MCF 10A (cell line): ENCODE measurements at places on chromosomes 11 and 22.

DNA sequence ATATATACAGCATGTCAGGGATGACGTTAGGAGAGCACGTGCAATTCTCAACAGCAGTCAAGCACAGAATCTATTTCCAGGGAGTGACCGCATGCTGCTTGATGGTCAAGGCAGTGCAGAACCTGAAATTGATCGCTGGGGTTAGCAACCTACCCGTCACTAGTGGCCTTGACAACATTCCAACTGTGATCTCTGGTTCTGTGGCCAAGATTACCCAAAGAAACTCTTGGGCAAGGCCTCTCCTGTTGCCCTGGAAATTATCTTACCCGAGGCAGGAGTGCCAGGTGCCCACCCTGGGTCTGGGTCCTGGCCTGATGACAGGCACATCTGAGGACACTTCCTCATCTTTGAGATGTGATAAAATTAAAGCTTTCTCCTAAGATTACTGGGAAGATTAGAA lies 2.2 kb downstream of the TM7SF2 start:
- DNase-seq: no peak

GRCh38 chr11:106990331-106990730 lies 27.9 kb downstream of the GUCY1A2 start:
- DNase-seq: no peak

DNA sequence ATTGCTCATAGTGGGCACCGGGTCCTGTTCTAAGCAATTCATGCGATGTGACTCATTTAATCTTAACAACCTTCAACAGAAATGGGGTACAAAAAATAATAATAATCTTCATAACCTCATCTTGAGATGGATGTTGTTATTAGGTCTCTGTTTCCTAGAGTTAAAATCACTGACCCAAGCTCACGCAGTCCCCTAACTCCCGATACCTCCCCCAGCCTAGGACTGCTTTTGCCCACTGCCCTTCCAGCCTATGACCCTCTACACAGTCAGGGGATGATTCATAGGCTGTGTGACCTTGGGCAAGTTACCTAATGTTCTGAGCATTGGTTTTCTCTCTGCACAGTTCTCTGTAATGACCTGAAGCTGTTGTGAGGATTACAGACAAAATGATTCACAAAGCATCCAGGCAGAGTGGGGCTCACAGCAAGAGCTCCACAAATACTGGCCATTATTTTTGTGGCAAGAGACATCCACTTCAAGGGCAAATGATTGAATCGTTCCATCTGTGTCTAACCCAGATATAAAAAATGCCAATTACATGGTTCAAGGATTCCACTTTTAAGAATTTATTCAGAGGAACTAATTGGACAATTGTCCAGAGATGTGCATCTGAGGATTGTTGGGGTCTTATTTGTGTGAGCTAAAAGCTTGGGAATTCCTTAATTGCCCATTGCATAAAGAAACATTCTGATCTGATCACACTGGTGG lies 20.0 kb downstream of the MTFP1 start:
- no peak for DNase-seq

DNA sequence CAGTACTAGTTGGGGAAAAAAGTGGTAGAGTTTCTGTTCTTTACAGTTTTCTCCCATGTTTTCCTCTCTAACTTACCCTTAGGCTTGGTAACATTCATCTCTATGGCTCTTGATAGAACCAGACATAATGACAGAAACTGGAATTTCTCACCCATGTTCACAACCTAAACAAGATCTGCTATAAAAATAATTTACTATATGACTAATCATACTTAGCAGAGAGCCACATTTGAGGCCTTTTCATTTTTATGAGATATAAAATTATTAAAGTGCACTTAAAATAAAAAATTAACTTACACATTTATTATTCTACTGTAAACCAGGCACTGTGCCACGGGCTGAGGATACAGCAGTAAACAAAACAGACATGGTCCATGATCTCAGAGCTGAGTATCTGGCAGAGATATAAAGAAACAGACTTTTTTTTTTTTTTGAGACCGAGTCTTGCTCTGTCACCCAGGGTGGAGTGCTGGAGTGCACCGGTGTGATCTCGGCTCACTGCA lies 98.1 kb downstream of the GAB2 start:
- no peak for DNase-seq

- no peak for DNase-seq
Measured at GRCh38 chr11:16542353-16542752, 186.0 kb upstream of the SOX6 start.

- no peak for DNase-seq
Measured at GRCh38 chr11:1739576-1739975, 10.8 kb downstream of the IFITM10 start.

GRCh38 chr11:70688142-70688541 lies 289.8 kb downstream of the CTTN start:
- no peak for DNase-seq

GRCh38 chr22:50461536-50461935 lies 13.3 kb downstream of the SBF1 start:
- no peak for DNase-seq
